NAMALWA (cell line): ENCODE measurements at places on chromosomes 3 and 15.
A peak's percentile ranks its signal among the peaks of the same experiment; 100 is the strongest.

- DNase-seq, result peak; percentile 60
Measured at GRCh38 chr15:75104804-75105557, 81.6 kb downstream of the PPCDC start.

- no peak for DNase-seq
Measured at GRCh38 chr15:24955531-24955921, 739 bp downstream of the SNRPN start.

DNA sequence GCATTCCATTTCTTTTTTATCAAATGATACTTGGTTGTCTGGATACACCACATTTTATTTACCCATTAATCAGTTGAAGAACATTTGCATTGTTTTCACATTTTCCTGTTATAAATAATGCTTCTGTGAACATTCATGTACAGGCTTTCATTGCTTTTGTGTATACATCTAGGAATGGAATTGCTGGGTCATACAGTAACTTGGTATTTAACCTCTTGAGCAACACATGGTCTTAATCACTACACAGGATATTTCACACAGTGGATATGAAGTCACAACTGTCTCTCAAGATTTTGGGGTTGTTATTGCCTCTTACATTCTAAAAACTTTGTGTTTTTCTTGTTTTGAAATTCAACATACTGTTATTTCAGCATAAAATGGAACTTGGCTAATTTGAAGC, 48.2 kb downstream of the C3orf85 start:
- no peak for DNase-seq

DNA sequence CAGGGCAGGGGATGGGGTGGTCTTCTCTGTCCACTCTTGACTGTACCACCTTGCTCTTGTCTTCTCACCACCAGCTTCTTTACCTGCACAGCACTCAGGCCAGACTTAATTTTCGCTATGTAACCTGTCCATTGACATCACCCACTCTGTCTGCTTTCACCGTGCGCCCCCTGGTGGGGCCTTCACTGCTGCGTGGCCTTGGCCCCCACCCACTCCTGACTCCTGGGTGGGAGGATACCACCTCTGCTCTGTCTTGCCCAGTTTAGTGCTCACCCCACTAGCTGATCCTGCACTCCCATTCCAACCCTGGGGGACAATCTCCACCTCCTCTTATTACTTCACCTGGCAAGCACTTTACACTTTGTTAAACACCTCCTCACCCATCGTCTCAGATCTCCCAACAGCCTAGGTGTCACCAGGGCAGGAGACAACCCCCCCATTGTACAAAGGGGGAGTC, 17.7 kb downstream of the PTH1R start:
- peak; percentile 61 for DNase-seq

DNA sequence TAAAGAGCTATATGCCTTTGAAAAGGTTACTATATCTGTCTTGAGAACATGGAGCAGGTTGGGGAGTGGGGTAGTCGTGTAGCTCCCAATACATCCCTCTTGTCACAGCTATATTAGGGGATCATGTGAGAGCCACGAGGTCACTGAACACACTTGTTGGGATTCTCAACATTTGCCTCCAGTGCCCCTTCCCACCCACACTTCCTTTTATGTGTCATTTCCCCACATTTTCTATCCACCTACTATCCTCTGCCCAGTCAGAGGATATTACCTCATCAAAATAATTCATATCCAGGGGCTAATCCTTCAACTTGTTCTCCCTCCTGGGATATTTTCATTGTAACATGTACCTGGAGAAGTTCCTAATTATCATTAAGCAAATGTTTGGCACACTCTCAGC, 85.0 kb downstream of the CYP19A1 start:
- no peak for DNase-seq

- no peak for DNase-seq
Measured at GRCh38 chr3:107824822-107825371, 265.9 kb downstream of the CD47 start.

GRCh38 chr15:32855942-32856341, 138.1 kb downstream of the GREM1 start:
- DNase-seq, result no peak

GRCh38 chr3:113287111-113287802, 75.9 kb downstream of the BOC start:
- no peak for DNase-seq

GRCh38 chr3:130779031-130779430, 32.4 kb upstream of the PIK3R4 start:
- DNase-seq, result no peak

DNA sequence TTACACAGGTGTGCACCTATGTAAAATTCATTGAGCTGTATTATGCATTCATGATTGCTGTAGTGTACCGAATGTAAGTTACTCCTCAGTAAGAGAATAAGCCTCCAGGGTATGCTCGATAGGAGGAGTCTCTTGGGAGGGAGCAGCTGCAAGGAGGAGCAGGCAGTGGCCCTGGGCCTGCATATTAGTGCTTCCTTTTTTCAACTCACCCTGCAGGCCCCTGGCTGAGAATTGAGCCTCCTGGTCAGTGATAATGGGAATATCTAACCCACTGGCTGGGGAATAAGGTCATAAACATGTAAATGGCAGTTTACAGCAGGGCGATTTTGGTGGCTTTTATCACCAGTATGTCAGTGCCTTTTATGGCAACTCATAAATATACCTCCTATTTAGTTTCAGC, 21.7 kb upstream of the SFMBT1 start:
- DNase-seq, result no peak

GRCh38 chr3:134927599-134927998, 132.5 kb downstream of the EPHB1 start:
- DNase-seq, result no peak

DNA sequence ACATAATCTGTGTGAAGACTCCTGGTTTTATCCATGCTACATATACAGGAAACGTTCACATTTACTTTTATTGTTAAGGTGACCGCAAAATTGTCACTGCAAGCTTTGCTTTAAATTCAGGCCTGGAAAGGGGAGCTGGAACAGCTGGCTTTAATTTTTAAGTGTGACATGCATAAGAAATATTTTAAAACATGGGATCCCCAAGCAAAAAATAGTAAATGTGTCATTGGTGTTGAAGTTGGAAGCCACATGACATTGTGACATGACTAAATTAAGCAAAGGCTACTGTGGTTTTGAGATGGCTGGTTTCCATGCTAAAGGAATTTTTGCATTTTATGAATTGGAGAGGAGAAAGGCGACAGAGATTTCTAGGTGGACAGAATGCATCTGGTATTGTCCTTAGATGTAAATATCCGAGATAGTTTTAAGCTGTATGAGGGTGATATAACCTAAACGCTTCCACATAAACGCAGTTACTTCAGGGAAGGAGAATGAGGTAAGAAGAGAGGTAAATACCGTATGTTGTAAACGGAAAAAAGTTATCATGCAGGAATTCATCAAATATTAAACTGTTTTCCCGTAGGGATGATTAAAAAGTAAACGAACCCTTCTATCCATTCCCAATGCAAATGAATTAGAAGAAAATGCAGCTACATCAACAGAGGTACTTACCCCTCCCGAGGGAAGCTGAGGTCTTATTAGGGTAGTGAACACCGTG, 927 bp upstream of the FYTTD1 start:
- peak; percentile 21 for DNase-seq

DNA sequence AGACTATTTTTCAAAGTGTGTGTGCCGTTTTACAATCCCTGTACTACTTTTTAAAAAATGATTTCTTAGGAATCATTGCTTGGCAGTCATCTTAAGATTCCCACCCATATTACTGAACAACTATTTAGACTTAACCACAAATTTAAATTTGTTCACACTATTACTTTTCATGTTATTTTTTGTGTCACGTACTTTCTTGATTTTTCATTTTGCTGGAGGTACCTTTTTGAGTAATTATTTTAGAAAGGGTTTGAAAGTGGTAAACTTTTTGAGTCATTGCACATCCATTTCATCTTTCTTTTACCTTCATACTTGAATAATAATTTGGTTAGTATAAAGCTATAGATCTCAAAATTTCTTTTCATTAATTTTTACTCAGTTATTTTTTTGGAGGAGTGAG, 16.9 kb downstream of the CMTM8 start:
- no peak for DNase-seq

DNA sequence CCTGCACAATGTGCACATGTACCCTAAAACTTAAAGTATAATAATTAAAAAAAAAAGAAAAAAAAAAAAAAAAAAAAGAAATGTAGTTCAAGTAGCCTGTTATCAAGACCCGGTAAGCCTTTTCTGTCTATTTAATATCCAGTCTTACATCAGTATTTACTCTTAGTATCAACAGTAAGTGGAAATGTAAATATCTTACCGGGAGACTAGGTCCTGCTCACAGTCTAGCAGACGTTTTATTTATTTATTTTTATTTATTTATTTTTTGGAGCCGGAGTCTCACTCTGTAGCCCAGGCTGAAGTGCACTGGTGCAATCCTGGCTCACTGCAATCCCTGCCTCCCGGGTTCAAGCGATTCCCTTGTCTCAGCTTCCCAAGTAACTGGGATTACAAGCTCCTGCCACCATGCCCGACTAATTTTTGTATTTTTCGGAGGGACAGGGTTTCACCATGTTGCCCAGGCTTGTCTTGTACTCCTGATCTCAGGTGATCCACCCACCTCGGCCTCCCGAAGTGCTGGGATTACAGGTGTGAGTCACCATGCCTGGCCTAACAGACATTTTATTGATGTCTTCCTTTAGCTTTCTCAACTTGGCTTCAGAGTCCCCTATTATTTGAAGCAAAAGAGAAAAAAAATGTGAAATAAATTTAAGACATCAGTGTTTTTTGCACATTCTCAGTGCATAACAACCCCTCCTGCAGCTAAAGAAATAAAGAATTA, 19.9 kb downstream of the C2CD4B start:
- no peak for DNase-seq

GRCh38 chr15:66196602-66197001, 56.9 kb downstream of the MEGF11 start:
- no peak for DNase-seq

- DNase-seq, result no peak
Measured at GRCh38 chr15:40736575-40736974, 18.5 kb downstream of the RMDN3 start.

GRCh38 chr3:111936191-111936841, 42.5 kb upstream of the ABHD10 start:
- DNase-seq, result no peak

- DNase-seq, result peak; percentile 37
Measured at GRCh38 chr15:40439960-40440742, 602 bp upstream of the BAHD1 start.

- DNase-seq, result peak; percentile 20
Measured at GRCh38 chr3:137217733-137218132, 259.9 kb downstream of the IL20RB start.

DNA sequence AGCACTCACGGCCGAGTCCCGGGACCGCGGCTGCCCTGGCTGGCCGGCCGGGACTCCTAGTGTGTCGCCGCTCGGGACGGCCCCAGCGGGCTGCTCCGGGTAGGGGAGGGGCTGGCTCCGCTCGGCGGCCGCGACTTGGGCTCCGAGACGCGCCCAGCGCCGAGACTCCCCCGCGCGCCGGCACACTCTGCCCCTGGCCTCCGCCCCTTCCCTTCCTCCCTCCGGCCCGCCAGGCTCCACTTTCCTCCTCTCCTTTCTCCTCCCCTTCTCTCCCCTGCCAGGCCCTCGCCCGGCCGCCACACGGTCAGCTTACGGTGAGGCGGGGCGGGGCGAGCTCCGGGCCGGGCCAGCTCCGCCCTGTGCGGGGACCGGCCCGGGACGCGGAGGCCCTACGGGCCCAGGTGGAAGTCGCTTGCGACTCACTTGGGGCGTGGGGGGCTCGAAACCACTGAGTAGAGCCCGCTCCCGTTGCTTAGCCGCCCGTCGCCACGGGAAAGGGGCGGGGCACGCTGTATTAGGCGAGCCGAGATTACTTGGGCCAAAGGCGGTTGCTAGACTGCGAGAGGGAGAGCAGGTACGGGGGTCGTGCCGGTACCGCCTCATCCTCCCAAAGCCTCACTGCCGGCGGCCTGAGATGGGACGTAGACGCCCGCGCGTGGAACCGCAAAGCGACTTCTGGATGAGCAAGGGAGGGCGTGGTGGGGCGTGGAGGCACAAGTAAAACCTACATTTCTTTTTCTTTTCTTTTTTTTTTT, at the start of gene ITGB5:
ITGB5 (minus strand) TSS at position 189 of the 755 bp plus-strand sequence. CDS start 365 bp downstream, outside the sequence.
- DNase-seq, result no peak

DNA sequence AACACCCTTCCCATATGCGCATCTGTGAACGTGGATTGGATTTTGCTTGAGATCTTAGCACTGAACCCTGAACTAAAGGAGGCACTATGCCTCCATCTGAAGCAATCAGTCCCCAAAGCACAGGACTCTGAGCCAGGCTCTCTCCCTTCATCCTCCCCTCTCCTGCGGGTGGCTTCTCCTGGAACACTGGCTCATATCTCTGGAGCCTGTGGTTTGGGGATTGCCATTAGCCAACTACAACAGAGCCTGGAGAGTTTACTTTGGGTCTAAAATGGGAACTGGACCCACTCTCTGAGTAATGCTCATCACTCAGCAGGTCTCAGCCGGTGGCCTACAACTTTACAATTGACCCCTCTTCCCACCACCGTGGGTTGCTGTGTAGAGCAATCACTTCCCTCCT, 190.8 kb upstream of the HES1 start:
- no peak for DNase-seq

DNA sequence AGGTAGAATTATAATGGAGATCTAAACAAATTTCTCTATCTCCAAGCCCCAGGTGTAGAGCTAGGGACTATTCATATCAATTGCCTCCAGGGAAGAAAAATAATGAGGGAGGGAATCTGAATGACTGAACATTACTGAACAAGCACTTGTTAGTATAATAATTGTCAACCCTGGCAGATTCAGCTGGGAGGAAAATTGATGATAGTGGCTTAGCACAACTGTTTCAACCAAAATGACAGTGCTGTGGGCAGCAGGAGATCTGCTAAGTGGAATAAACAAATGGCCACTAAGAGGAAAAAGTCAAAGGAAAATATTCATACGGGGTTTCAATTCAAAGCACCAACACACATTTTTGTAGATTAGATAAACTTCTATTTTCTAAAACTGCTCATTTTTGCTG, 294.9 kb upstream of the ZNF385D start:
- DNase-seq, result no peak

DNA sequence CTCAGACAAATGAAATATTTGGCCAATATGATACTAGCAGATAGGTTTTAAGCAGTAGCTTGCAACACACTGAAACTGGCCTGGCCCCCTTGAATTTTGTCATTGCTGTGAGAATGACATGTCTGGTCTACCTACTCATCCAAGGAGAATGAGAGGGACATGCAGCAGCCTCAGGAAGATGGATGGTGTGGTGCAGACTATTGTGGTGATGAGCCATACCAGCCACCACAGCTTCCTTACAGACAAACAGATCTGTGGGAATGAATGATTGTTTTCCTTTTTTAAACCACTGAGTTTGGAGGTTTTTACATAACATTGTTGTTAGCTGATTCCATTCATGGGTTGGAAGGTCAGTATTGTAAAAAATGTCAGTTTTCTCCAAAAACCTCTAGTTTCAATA, 133.7 kb upstream of the POU1F1 start:
- no peak for DNase-seq

DNA sequence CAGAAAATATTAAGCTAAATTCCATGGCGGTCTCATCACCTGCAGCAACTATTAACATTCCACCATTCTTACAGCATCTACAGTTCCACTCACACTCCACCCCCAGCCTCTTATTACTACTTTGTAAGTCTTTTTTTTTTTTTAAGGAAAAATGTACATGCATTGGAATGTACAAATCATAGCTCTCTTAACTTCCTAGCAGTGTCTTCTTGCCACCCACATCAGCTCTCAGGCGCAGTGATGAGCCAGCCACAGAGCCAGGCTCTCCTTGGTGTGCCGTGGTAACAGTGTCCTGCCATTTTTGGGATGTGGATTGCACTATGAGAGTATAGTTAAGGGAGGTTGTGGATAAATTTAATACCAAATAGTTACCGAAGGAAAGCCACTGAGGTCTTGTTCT, 17.8 kb downstream of the ABHD17C start:
- DNase-seq, result no peak

GRCh38 chr3:39379778-39380155, 3.4 kb upstream of the SLC25A38 start:
- no peak for DNase-seq
